Upper lobe of left lung (tissue), 6 donors: ENCODE measurements at places on chromosomes 16 and 17. TPM values are rescaled to one million over a fixed set of nuclear protein-coding genes. Genes with fewer than 3 reads are reported as not detected.
A peak's percentile ranks its signal among the peaks of the same experiment; 100 is the strongest.

Gene MOSMO
- 13.2 TPM for total RNA-seq

- DNase-seq, result peak; percentile 89
Measured at GRCh38 chr16:8963010-8963820, 491 bp downstream of the USP7 start.

DNA sequence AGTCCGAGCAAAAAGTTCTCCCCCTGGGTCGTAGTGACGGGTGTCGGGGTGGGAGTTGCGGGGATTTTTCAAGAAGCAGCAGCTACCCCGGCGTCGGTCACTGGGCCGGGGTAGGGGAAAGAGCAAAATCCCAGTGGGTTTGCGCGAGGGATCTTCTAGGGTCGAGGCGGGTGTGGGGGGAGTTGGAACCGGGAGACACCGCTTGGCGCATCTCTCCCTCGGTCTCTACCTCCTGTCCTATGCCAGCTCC, 2.3 kb upstream of the UBTF start:
- DNase-seq, result no peak

GRCh38 chr17:82750241-82750908, 1.5 kb upstream of the TBCD start:
- DNase-seq, result no peak

GRCh38 chr17:82804442-82805191, 35.2 kb downstream of the ZNF750 start:
- peak; percentile 91 for DNase-seq
